ENCODE measurements at places on chromosomes 11 and 22.
A peak's percentile ranks its signal among the peaks of the same experiment; 100 is the strongest.

- no peak overlapping the region for H3K4me3 ChIP-seq
- no peaks in the 10 kb centered on the region for H3K36me3 ChIP-seq
- H3K4me1 ChIP-seq = no peaks in the 10 kb centered on the region
Measured at GRCh38 chr11:45609902-45610301, 55.5 kb downstream of the CHST1 start.

- no peak overlapping the region for H3K27ac ChIP-seq
- no peak overlapping the region for H3K4me3 ChIP-seq
- peaks cover 12% of the 10 kb centered on the region for H3K36me3 ChIP-seq
- no peak for DNase-seq
- no peaks in the 10 kb centered on the region for H3K4me1 ChIP-seq
- H3K27me3 ChIP-seq = no peaks in the 10 kb centered on the region
Measured at GRCh38 chr22:42792909-42793847, 63.9 kb downstream of the ARFGAP3 start.

GRCh38 chr22:41983513-41984405, 14.5 kb downstream of the SEPTIN3 start:
- no peak overlapping the region for H3K27ac ChIP-seq
- H3K36me3 ChIP-seq = no peaks in the 10 kb centered on the region
- H3K4me1 ChIP-seq = no peaks in the 10 kb centered on the region
- no peak for DNase-seq

DNA sequence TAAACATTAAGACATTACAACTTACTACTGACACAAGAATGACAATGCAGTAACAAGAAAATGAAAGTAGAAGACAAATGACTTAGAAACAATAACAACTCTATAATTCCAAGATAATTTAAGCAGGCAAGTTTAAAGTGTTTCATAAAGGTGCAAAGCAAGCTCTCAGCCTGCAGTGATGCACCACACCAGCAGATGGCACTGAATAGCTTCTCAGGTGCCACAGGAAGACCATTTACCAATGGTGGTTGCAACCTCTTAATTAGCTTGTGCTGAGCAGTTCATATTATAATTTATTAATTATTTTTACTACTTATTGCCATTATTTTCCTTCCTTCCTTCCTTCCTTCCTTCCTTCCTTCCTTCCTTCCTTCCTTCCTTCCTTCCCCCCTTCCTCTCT, 60.6 kb downstream of the NXPE2 start:
- no peaks in the 10 kb centered on the region for H3K4me1 ChIP-seq
- H3K4me3 ChIP-seq = no peak overlapping the region
- no peak overlapping the region for H3K27ac ChIP-seq
- no peak for DNase-seq

- DNase-seq = no peak
- no peaks in the 10 kb centered on the region for H3K36me3 ChIP-seq
- H3K4me1 ChIP-seq = no peaks in the 10 kb centered on the region
- no peak overlapping the region for H3K4me3 ChIP-seq
Measured at GRCh38 chr11:30431127-30431814, 108.4 kb downstream of the ARL14EP start.

GRCh38 chr11:9139628-9140357, 48.4 kb upstream of the SCUBE2 start:
- H3K36me3 ChIP-seq = peaks cover 54% of the 10 kb centered on the region
- no peaks in the 10 kb centered on the region for H3K27me3 ChIP-seq
- no peak overlapping the region for H3K4me3 ChIP-seq
- peak overlapping the region; percentile 55 for H3K27ac ChIP-seq

GRCh38 chr11:1859004-1859403, 6.1 kb downstream of the LSP1 start:
- no peaks in the 10 kb centered on the region for H3K27me3 ChIP-seq
- no peak overlapping the region for H3K4me3 ChIP-seq
- H3K27ac ChIP-seq = no peak overlapping the region
- H3K4me1 ChIP-seq = peaks cover 14% of the 10 kb centered on the region
- no peaks in the 10 kb centered on the region for H3K36me3 ChIP-seq
- no peak for DNase-seq

DNA sequence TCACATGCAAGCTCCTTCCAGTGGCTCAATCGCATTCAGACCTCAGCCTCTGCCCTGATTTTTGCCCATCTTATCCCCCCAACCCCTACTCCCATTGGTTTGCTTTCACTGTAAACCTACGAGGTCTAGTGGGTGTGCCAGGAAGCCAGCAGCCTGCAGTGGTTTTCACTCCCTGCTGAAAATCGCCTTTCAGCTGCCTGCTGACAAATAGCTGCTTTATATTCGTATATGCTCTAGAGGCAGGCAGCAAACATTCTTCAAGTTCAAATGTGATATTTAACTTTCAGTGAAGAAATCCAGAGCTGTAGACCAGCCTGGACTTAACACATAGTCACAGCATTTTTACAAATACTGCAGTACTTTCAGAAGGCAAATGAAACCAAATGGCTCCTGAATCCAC, 92.8 kb upstream of the APOA1 start:
- H3K4me1 ChIP-seq = peaks cover 6% of the 10 kb centered on the region
- no peak overlapping the region for H3K4me3 ChIP-seq
- H3K27me3 ChIP-seq = no peaks in the 10 kb centered on the region
- 0 out of 2 replicates have a peak, but pooled peaks cover 9% of the 10 kb centered on the region for H3K36me3 ChIP-seq
- H3K27ac ChIP-seq = no peak overlapping the region

GRCh38 chr11:123206791-123207434, 11.9 kb upstream of the CLMP start:
- no peaks in the 10 kb centered on the region for H3K36me3 ChIP-seq
- no peak overlapping the region for H3K4me3 ChIP-seq
- H3K27me3 ChIP-seq = no peaks in the 10 kb centered on the region
- H3K4me1 ChIP-seq = peaks cover 4% of the 10 kb centered on the region

DNA sequence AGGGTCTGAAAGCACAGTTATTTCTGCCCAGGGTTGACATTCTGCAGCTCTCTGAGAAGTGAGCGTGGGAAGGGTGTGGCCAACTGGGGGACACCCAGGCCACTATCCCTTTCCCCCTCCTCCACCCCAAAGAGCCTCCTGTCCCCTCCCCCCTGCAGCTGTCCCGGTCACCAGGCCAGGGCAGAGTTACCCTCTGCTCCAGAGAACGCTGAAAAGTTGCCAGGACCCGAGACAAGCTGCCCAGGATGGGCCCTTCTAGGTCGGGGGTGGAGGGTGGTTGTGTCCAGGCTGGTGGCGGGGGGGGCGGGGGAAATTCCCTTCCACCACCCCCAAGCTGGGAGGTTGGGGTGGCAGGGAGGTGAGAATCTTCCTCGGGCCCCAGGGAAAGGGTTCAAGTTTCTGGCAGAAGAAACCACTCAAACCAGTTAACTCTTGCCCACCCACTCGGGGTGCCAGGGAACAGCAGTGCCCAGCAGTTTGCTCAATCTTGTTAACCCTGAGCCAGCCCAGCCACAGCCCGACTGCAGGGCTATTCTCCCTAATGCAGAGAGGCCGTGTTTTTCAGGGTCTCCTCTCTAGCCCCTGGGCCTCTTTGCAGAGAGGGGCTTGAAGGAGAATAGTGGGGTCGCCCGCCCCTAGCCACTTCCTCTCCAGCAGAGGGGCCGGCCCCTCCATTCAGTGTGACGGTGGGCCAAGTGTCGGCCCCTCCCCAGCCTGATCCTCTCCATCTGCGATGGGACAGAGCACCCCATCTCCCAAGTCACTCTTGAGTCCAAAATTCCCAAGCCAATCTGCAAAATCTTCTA, 697 bp downstream of the LGALS1 start:
- peak overlapping the region; percentile 93 for H3K27ac ChIP-seq
- H3K27me3 ChIP-seq = no peaks in the 10 kb centered on the region
- H3K36me3 ChIP-seq = peaks cover 34% of the 10 kb centered on the region
- peak overlapping the region; percentile 63 for H3K4me3 ChIP-seq

DNA sequence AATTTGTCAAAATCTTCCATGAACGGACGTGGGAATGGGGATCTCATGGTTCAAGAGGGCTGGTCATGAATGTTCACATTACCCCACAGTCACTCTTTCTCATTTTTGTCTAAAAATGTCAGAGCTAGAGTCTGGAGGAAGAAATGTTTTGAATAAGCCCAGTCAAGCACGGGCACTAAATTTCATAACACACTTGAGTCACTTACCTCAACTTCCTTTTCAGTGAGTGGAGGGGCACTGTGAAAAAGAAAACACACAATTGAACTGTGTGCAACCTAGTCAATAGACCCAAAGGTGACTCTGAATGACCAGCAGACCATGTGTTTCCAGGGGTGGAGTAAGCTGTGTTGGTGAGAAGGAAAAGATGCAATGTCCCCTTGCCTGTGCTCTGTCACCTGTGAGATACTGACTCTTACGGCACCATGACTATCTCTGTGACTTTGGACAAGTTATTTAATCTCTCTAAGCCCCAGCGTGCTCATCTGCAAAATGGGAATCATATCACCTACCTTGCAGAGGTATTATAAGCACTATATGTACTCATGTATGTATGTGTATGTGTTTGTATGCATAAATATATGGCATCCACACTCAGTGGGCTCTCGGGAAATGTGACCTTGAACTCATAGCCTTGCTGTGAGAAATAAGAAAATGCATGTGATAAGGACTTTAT, 38.2 kb upstream of the LYVE1 start:
- H3K4me1 ChIP-seq = peaks cover 16% of the 10 kb centered on the region
- no peaks in the 10 kb centered on the region for H3K27me3 ChIP-seq
- no peak overlapping the region for H3K27ac ChIP-seq
